ENCODE measurements at places on chromosomes 3 and 15. TPM values are rescaled to one million over a fixed set of nuclear protein-coding genes. Genes with fewer than 3 reads are reported as not detected.

DNA sequence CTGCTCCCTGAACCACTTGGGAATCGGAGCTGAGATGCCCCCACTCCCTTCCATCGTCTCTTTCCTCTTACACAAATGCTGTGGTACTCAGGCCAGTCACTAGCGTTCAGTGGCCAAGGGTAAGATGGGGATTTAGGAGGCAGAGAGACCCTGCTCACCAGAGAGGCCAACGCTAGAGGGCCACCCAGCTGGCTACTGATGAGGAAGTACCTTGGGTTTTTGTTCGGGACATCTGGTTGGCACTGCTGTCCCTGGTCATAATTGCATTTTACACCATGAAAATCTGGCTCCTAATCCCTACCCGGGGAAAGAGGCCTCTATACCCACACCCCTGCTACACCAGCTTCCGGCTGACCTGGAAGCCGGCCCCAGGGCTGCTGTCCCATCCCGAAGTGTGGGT, 7.7 kb downstream of the MAP6D1 start:
- DNase-seq: no peak
- H3K27me3 ChIP-seq: no peaks in the 10 kb centered on the region
- H3K4me1 ChIP-seq: peaks cover 19% of the 10 kb centered on the region
- H3K27ac ChIP-seq: no peak overlapping the region
- peaks cover 6% of the 10 kb centered on the region for H3K36me3 ChIP-seq
- no peak overlapping the region for H3K4me3 ChIP-seq

DNA sequence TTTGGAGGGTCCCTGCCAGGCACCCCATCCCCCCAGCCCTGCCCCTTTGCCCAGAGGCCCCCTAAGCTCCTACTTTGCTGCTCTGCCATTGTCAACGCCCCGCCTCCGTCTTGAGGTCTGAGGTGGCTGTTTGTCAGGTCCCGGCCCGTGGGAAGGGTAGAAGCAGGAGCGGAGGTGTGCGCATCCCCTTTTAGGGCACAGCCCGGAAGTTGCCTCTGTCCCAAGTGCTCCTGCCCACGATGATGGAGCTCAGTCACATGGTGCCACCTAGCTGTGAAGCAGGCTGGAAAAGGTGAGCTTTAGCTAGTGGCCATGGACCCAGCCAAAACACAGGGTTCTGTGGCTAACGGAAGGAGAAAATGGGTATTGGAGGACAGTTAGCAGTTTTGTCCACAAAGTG, 28.5 kb upstream of the LCTL start:
- H3K27me3 ChIP-seq: no peaks in the 10 kb centered on the region
- no peak overlapping the region for H3K4me3 ChIP-seq
- no peak overlapping the region for H3K27ac ChIP-seq
- peaks cover 9% of the 10 kb centered on the region for H3K4me1 ChIP-seq
- no peak for DNase-seq

DNA sequence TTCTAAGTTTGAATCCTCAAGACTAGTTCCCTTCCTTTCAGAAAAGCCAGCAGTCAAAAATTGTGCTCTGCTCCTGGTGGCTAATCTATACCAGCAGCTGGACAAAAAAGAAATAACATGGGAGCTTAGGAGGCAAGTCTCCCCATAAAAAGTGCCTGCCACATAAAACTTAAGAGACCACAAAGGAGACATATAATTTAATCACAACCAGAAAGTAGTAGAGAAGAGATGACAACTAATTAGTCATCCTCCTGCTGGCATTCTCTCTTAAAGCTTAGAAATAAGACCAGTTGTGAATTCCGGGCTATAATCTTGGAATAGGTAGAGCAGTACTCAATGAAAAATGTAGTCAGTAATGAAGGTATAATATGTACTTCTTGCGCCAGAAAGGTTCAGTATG, 20.2 kb upstream of the IMPG2 start:
- H3K4me1 ChIP-seq: no peaks in the 10 kb centered on the region
- peaks cover 24% of the 10 kb centered on the region for H3K36me3 ChIP-seq
- no peaks in the 10 kb centered on the region for H3K27me3 ChIP-seq
- no peak for DNase-seq
- H3K4me3 ChIP-seq: no peak overlapping the region

The EXD1 gene
- total RNA-seq: not detected

DNA sequence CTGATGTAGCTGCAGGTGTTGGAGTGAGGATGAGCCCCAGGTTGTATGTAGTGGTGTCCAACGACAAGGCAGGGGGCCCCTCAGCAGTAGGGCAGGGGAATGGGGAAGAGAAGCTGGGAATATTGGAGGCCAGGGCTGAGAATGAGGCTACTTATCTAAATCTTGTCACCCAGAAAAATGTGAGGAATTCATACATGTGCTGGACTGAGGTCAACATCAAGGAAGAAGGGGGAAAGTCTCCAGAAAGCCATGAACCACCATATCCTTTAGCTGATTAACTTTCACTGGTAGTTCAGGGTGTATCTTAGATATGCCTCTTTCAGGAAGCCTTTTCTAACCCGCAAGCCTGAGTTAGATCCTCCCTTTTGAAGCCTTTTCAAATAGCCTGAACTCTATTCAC, 22.6 kb upstream of the FSTL1 start:
- no peak overlapping the region for H3K27ac ChIP-seq
- H3K36me3 ChIP-seq: no peaks in the 10 kb centered on the region
- H3K4me3 ChIP-seq: no peak overlapping the region

The HRG gene
- total RNA-seq: not detected
